ENCODE measurements at places on chromosomes 2 and 18.

DNA sequence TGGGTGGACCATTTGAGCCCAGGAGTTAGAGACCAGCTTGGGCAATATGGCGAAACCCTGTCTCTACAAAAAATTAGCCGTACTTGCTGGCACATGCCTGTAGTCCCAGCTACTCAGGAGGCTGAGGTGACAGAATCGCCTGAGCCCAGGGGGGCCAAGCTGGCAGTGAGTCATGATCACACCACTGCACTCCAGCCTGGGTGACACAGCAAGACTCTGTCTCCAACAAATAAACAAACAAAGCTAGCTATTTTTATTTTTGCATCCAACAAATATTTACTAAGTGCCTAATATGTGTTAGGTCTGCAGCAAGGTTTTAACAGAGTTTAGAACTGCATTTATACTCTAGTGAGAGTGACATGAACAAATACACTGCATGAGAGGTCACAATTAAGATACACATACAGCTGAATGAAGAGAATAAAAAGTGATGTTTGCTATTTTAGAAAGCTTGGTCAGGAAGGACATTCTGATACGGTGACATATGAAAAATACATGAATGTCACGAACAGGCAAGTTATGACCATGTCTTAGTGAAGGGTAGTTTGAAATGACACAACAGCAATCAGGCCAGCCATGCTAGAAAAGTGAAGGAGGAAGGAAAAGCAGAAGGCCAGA, 83.2 kb upstream of the FRZB start:
- DNase-seq = no peak

- DNase-seq = no peak
These were observed 34.6 kb upstream of the RNF125 start for GRCh38 chr18:31983976-31984375.

- no peak for DNase-seq
These were observed 120.5 kb upstream of the MC4R start for GRCh38 chr18:60493066-60493465.

DNA sequence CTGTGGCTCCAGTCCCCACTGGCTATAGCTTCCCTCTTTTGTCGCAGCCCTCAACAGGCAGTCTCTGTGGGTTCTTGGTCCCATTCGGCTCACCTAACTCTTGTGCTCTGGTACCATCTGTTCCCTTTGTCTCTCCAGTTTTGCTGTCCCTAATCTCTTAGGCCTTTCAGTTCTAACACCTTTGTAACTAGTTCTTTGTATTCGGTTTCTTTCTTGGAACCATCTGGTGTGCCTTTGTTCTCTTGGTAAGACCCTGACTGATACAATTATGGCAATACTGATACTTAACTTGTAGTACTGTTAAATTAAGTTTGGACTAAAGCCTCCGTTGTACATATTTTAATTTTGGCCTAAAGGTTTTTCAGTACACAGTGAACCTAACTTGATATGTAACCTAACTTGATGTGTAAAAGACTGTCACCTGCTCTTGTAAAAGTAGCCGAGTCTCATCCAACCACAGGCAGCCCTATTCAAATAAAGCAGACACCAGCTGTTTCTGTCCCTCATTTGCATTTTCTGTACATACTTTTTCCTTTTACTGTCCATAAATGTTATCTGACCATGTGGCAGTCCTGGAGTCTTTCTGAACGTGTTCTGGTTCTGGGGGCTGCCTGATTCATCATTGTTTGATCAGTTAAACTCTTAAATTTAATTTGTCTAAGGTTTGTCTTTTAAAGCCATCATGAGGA, 4.8 kb upstream of the MRPL44 start:
- DNase-seq = no peak

DNA sequence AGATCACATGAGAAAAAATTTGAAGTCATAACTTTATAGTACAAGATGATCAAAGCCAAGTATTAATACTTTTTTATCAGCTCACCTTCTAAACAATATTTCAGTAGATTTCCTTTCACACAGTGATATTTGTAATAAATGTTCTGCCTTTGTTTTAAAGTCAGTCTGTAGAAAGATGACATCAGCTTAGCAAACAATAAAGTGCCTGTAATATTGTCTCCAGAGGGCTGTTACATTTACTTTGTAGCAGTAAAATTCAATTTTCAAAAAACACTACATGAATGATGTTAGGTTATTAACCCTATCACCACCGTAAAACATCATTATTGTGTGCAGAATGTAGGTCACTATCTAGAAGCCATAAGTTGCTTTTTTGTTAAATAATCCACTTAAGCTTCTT, 49.6 kb downstream of the ZEB2 start:
- DNase-seq = no peak

DNA sequence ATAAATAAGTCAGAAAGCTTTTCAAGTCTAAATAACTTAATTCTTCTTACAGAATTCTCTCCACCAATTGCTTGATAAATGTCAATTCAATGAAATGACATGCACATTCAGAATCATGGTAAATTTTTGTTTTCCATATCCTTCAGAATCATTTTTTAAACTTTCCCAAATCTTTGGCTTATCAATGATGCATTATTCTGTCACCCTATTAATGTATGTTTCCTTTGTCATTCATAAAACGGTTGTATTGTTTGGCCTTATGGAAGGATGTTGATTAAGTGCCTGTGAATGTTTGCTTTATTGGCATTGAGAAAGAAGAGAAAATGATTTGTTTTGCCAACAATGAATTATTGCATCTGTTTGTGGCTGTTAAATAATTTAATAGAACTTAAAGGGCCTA, 260.9 kb downstream of the PLCL1 start:
- DNase-seq = no peak

DNA sequence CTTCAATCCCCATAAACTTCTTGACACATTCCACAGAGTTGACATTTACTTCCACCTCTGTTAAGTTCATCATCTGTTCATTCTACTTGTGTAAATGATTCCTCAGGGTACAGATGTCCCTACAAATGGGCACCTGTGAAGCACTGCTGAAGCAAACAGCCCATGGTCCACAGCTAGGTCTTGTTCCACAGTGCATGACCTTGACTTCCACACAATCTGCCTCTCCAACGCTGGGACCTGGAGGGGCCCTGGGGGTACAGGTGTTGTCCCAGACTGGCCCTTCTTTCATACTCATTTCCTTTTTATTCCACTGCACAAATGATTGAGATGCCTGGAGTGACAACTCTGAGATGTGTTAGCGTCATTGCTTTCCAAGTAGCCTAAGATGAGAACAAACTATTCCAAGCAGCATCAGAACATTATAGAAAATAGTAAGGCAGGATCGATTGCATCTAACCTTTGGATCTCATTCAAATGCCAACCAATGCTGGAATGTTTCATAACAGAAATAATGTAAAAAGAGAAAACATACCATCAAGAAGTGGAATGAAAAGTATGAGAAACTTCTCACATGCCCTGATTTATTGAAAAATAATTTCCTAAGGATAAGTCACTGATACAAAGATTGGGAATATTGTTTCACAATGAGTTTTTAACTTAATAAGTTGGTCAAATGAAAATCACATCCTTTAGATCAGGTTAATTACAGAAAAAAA, 31.2 kb downstream of the PIEZO2 start:
- no peak for DNase-seq

- DNase-seq = no peak
These were observed 4.8 kb upstream of the PDIA6 start for GRCh38 chr2:10817413-10817812.

DNA sequence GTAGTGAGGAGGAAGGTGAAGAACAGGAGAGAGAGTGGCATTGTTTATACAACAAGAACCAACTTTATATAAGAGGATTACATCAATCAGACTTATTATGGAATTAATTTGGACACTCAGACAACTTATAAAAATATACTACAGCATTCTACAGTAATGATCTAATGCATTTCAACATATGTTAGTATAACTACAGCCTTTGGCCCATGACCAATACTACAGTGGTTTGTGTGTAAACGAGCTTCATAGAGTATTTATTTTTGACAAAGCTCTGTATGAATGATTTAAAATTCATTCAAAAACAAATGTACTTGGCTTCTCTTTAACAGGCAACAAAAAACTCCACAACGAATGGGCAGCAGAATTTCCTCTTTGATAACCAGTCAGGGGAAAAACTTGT, 72.8 kb downstream of the ZNF521 start:
- no peak for DNase-seq

DNA sequence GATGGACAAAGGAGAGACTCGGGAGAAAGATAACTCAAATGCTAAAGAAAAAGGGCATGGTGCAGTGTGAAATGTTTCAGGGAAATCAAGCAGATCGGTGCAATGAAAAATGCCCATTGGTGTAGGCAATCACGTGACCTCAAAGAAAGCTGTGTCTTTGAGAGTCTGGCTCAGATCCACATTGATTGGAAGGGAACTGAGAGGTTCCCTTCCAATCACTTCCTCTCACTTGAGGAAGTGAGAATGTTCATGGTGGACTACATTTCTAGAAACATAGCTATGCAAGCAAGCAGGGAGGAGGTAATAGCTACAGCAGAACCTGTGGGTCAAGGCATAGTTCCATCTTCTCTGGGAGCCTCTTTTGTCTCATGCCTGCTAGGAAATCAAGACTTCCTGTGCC, 187.4 kb downstream of the LPIN1 start:
- DNase-seq = no peak

- DNase-seq = no peak
These were observed 11.7 kb downstream of the PHOSPHO2 start for GRCh38 chr2:169705927-169706326.
